Inflammatory macrophage treated with lipopolysaccharide for 4 hours (primary cell): ENCODE measurements at places on chromosomes 7 and 10.

GRCh38 chr10:30537586-30537985 lies 92.0 kb downstream of the LYZL2 start:
- peak; percentile 21 for DNase-seq

- DNase-seq = no peak
These were observed 37.6 kb downstream of the ANK3 start for GRCh38 chr10:60352105-60352504.

- DNase-seq = no peak
These were observed 127.5 kb downstream of the PARD3 start for GRCh38 chr10:34687434-34688210.

DNA sequence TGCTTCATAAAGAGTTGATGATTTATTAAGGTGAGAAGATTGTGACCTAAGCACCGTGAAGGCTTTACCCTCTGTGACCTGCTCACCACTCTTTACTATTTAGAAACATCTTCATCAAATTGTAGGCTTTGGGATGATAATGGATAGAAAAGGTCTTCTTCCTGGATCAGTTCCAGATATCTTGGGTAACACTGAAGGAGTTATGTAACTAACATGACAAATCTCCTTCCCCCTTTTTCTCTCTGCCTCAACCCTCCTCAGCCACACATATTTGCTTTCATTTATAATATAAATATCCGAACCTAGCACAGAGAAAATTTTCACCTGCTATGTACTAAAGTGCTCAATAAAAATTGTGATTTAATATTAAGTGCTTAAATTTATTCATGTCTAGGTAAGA lies 151.5 kb downstream of the FRMD4A start:
- DNase-seq = peak; percentile 53

DNA sequence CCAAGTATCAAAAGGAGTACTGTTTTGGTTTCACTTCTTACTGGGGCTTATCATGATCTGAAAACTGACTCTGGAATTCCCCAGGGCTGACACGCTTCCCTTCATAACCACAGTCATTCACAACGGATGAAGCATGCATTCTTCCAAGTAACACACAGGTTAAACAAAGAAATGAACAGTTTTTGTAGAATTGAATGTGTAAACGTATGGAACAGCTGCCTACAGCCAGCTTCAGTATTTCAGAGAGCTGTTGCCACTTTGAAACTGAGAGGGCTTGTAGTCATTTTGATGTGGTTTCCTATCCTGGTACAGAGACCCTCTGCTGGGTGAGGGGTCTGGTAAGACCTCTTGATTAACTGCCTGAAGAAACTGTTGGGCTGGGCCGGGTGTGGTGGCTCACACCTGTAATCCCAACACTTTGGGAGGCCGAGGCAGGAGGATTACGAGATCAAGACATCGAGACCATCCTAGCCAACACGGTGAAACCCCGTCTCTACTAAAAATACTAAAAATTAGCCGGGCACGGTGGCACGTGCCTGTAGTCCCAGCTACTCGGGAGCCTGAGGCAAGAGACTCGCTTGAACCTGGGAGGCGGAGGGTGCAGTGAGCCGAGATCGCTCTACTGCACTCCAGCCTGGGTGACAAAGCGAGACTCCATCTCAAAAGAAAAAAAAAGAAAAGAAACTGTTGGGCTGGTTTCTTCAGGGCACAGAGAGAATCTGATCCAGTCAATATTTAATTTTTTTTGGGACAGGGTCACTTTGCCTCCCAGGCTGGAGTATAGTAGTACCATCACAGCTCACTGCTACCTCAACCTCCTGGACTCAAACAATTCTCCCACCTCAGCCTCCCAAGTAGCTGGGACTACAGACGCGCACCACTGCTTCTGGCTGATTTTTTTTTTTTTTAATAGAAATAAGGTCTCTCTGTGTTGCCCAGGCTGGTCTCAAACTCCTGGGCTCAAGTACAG lies 4.7 kb downstream of the NFE2L3 start:
- peak; percentile 92 for DNase-seq

GRCh38 chr7:135747366-135747765 lies 1.2 kb downstream of the FAM180A start:
- no peak for DNase-seq

- peak; percentile 80 for DNase-seq
These were observed 120.1 kb upstream of the ACBD5 start for GRCh38 chr10:27360581-27361172.

GRCh38 chr10:25076506-25077177 lies 60.2 kb downstream of the THNSL1 start:
- no peak for DNase-seq

- no peak for DNase-seq
These were observed 17.2 kb downstream of the BAZ1B start for GRCh38 chr7:73504920-73505319.

- DNase-seq = peak; percentile 36
These were observed 15.2 kb upstream of the UBE2D1 start for GRCh38 chr10:58319599-58319998.

- DNase-seq = no peak
These were observed 79.3 kb upstream of the KMT2E start for GRCh38 chr7:104934665-104935064.

DNA sequence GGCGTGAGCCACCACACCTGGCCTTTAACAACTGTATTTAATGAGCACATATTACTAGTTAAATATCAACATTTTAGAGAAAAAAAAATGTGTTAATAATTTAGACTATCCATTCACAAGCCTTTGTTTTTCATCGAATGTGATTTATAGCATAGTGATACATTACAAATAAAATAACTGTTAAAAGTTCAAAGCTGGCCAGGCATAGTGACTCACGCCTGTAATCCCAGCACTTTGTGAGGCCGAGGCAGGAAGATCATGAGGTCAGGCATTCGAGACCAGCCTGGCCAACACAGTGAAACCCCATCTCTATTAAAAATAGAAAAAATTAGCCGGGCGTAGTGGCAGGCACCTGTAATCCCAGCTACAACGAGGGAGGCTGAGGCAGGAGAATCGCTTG lies 72.7 kb downstream of the HACD1 start:
- no peak for DNase-seq

GRCh38 chr10:92156874-92157773 lies 133.8 kb downstream of the CPEB3 start:
- no peak for DNase-seq

GRCh38 chr7:69871213-69871885 lies 273.1 kb downstream of the AUTS2 start:
- DNase-seq = no peak

GRCh38 chr7:96076350-96076707 lies 245.6 kb downstream of the SLC25A13 start:
- DNase-seq = no peak

GRCh38 chr10:56874950-56875349 lies 513.9 kb upstream of the ZWINT start:
- DNase-seq = no peak

- no peak for DNase-seq
These were observed 128.4 kb downstream of the NSUN6 start for GRCh38 chr10:18523025-18523424.

DNA sequence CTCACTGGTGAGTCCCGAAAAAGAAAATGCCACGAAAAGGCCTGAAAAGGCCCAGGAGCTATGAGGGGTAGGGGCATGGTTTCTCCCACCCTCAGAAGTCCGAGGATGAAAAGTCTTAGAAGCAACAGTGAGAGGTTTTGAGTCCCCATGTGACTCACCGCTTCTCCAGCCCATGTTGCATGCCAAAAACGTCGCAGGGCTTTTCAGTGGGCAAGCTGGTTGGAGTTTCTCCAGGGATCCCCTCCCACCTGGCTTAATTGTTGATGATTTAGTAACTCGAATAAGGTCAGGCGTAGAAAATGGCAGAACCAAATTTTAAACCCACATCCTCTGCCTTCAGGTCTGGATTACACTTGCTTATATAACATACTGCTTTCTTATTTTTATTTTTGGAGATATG lies 96.3 kb upstream of the ARMC3 start:
- no peak for DNase-seq

DNA sequence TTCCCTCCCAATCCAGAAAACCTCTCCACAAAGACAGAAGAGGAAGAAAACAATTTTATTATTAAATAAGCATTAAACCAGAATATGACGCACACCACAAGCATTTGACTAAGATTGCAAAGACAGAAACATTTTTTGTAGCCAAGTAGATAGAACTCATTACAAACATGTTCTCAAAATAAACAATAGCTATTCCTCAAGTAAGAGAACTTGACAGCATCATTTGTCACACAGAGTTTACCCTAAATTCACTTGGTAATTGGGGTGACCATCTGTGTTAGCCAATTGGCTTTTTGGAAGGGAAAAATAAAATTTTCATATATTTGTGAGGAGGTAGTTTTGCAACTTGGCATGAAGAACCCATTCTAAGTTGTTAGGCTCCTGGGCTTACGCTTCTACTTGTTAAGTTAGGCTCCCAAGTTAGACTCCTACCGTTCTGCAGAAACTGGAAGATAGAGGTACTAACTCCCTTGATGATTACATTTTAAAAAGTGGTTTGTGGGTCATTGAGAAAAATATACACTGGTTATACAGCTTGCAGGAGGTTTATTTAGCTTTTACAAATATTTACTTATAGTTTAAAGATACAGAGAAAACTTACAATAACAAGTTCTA lies 618.6 kb upstream of the CNTNAP2 start:
- no peak for DNase-seq

GRCh38 chr10:51076299-51076841 lies 2.1 kb downstream of the PRKG1 start:
- no peak for DNase-seq

DNA sequence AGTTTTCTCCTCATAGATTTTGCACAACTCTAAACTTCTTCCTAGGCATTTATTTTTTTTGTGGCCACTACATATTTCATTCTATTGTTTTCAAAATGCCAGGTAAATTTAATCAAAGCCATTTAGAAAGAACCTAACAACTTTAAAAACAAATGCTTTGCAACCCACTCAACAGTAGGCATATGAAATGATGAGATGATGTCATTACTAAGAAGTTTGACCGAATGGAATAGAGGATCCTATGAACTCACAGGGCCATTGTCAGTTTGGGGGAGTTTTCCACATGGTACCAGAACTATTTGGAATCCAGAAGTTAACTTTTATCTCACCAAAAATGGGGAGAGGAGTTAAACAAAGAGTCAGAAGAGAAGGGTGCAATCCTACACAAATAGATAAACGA lies 100.7 kb upstream of the INHBA start:
- no peak for DNase-seq

DNA sequence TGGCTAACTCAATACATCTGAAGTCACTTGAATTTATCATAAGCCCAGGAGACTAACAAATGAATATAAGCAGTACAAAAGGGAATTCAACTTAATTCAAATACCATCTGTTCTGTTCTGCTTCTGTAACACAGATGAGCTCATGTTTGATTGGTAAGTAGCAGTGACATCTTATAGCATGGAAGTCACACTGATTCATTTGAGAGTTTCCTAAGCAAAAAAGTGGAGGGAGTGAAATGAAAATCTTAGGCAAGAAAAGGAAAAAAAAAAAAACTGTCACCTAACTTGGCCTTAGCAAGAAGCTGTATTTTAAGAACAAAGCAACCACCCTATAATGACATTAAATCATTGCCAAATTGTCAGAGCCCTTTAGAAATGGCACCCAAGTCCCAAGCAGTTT lies 49.5 kb downstream of the SMURF1 start:
- DNase-seq = peak; percentile 60

DNA sequence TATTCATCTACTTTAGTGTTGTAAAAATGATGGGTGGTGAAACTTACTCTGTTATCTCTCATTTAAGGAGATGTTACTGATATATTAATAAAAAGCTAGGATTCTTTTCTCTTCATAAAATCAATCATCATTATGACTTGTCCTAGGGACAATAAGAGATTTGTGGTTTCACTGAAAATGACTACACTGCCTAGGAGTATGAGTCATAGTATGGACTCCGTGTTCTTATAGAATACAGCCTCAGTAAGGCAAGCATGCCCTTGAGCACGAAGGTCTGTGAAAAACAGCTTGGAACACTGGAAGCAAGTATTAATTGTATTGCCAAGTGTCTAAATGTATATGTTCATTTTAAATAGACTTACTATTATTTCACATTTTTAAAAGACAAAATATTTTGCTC lies 749.2 kb upstream of the PCDH15 start:
- no peak for DNase-seq

DNA sequence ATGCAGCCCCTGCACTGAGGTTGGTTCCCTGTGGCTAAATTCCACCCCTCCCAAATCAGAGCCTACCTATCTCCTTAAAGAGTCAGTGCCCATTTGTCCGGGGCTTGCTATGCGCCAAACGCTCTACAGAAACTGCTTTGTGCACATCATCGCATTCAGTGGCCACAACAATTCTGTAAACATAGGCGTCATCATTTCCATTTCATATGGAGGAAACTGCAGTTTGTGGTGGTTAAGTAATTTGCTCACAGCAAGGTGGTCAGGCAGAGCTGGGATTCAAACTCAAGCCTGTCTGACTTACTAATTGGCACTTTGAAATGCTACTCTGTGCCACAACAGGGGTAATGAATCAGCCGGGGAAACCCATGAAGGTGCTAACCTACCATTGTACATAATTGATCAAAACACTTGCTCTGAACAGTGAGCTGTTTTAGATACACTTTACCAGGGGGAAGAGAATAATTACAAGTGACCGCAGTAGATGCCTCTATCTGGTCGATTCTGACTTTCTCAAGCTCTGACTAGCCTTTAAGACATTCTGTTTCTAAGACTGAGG lies 775.5 kb downstream of the LRMDA start:
- no peak for DNase-seq

GRCh38 chr7:68423356-68423755 lies 1174.9 kb upstream of the AUTS2 start:
- no peak for DNase-seq

- DNase-seq = no peak
These were observed 787 bp downstream of the MAGI2 start for GRCh38 chr7:79452495-79453265.

GRCh38 chr7:108028111-108028510 lies 25.1 kb upstream of the LAMB1 start:
- DNase-seq = no peak
